ENCODE measurements at places on chromosomes 4 and X.

DNA sequence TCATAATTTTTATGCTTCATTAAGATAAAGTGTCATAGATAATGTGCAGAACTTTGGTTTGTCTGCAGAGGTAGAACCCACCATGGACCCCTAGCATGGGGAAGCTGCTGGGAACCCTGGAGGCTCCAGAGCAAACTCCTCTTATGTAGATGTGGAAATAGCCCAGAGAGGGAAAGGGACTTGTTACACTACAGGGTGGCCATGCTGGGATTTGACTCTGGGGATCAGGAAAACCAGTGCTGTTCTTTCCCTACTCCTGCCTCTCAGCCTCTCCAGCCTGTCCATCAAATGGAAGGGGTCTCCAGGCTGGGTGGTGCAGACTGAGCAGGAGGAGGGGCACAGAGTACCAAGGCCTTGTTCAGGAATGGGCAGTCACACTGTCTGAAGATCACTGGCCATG is 54.2 kb downstream of the MSX1 start:
- no peak for DNase-seq

DNA sequence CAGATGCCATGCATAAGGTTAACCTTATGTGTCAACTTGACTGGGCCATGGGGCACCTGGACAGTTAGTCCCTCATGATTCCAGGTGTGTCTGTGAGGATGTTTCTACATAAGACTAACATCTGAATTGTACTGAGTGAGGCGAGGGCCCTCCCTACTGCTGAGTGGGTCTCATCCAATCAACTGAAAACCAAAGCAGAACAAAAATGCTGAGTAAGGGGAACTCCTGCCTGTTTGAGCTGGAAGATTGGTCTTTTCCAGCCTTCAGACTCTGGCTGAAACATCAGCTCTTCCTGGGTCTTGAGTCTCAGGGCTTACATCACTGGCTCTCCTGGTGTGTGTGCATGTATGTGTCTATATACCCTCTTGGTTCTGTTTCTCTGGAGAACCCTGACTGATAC is 13.8 kb downstream of the NELFA start:
- DNase-seq, result no peak

GRCh38 chr4:169225058-169225751 is 45.6 kb downstream of the SH3RF1 start:
- no peak for DNase-seq

DNA sequence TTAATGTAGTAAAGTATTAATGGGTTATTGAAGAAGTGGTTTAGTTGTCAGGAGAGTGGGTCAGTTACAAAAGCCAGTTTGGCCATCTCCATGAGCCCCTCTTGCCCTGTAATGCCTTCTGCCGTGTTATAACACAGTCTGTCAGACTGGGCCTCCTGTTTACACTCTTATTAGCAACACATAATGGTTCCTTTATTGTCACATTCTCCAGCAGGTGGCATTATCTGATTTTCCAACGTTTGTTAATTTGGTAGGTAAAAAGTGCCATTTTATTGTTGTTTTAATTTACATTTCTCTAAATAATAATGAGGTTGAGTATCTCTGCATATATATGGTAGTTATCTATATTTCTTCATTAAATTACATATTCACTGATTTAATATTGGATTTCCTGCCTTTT is 560.8 kb downstream of the FGF13 start:
- DNase-seq, result no peak

- DNase-seq, result peak; percentile 48
Observed at GRCh38 chrX:44871931-44872820, 812 bp upstream of the KDM6A start.

DNA sequence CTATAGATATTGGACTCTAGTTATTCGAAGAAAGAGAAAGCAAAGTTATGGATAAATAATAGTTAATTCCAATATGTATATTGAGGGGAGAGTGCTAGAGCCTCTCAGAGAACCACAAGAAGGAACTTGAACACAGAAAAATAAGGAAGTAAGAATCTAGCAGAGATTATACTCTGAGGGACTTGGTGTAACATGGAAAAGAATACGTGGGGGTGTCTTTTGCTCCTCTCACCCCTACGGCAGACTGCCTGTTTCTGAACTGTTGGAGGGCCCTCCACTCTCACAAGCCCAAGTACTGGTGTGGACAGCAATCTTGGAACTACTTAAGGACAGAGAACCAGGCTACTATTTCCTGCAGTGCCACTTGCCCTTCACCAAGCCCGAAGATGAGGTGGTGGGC is 1174.4 kb upstream of the PCDH10 start:
- DNase-seq, result no peak

DNA sequence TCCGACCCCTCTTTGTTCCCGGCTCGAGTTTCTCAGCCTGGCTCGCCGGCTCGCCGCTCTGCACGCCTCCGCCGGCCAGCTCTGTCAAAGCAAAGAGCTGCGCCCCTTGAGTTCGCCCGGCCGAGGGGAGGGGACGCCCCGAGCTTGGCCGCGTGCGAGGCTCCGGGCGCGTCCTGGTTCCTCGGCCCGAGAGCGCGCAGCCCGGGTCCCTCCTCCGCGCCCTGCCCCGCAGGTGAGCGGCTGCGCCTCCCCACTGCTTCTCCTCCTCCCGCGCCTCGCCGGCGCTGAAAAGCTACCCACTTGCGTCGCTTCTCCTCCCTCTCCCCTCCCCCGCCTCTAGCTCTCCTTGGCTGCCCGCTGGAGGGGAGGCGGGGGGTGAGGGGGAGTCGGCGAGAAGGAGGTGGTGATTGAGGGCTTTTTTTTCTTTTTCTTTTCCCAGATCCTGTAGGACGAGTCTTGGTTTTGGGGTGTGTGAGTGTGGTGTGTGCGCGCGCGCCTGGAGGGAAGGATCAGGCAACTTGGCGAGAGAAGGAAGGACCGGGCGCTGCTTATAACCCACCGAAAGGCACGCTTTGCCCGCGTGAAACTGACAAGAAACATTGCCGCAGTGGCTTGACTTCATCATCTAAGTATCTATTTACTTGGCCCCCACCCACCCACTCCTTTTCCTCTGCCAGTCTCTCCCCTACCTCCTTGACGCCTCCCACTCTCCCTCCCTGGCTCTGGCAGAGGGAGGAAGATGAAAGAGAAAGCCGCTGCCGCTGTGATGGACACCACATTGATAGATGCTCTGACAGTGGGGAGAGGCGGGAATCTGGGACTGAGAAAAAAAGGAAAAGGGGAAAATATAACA is at the start of gene LEF1:
Gene LEF1 (minus strand): TSS at position 262 of the 853 bp plus-strand sequence. CDS start 1,165 bp downstream, outside the sequence.
- peak; percentile 84 for DNase-seq

DNA sequence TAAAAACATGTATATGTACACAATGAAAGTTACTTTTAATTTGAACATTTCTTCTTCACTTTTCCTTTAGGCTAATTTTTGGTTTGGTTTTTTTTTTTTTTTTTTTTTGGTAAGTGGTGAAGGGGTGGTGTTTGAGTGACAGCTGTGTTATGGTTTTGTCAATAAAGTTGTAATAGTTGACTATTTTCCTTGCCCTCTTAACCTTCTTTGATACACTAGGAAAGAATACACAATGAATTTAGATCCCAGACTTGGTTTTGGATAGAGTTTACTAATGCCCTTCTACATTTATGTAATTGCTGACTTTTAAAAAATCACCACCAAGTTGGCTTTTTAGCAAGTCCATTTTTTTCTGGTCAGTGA is 38.1 kb upstream of the MSMO1 start:
- DNase-seq, result no peak

- DNase-seq, result peak; percentile 55
Observed at GRCh38 chrX:49291615-49292337, 11.7 kb upstream of the GAGE10 start.

- no peak for DNase-seq
Observed at GRCh38 chr4:129804461-129804981, 708.6 kb downstream of the C4orf33 start.

- peak; percentile 26 for DNase-seq
Observed at GRCh38 chrX:38175139-38175538, 45.5 kb downstream of the SRPX start.

- no peak for DNase-seq
Observed at GRCh38 chrX:3938587-3938986, 225.1 kb upstream of the PRKX start.

GRCh38 chrX:154804957-154805695 is at the start of gene MPP1:
Gene MPP1 (minus strand): TSS chrX:154805485. CDS start chrX:154805373, 112 bp downstream.
- peak; percentile 58 for DNase-seq

GRCh38 chrX:40261833-40262156 is 164.0 kb upstream of the BCOR start:
- DNase-seq, result no peak

DNA sequence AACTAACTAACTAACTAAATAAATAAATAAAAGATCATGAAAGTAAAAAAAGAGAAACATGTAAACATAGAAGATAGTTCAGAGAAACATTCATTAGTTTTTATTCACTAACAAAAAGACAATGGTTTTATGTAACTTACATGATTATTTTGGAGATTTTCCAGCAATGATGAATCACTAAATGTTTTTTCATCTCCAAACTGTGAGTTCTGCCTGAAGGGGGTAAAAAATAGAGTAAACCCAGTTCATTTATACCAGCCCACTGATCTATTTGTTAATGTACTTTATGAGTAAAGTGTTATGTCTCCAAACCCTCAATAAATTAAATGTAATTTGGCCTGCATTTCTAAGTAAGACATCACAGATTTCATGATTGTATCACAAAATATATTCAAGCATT is 101.1 kb downstream of the ATP8A1 start:
- no peak for DNase-seq

DNA sequence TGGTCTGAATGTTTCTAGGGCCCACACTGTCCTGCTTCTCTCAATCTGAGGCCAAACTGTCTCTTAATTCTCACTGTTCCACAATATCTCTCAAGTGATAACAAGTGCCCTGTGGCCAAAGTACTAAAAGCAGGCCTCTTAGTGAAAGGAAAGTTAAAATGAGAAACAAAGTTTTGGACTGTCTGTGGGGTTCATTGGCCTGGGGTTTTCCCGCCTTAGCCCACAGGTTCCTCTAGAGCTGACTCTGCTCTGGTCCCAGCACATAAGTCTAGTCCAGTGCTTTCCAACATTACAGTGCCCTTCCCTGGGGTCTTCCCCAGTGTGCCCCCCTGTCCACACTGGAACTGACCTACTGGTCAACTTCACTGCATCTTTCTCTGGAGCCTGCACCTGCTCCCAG is 6.3 kb downstream of the MAGEB1 start:
- DNase-seq, result no peak

GRCh38 chr4:6495736-6496135 is 23.3 kb upstream of the PPP2R2C start:
- no peak for DNase-seq

DNA sequence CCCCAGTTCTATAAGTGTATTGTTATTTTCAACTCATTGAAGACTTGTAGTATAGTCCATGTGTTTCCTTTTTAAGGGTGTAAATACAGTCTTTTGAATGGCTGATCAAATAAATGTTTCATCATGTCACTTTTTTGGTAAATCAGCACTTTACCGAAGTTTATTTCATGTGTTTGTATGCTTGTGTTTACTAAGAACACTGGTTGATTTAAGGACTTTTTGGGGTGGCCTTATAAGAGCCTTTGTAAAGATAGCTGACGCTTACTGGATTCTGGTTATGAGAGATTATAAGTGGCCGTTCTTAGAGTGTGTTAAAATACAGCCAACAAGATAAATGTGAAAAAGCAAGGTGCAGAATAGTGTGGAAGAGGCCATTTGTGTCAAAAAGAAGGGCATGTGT is 2.6 kb downstream of the UBE2K start:
- no peak for DNase-seq
